NCI-H187 treated with DMSO at 0.1 percent for 48 hours (cell line): ENCODE measurements at places on chromosomes 7 and 10.

DNA sequence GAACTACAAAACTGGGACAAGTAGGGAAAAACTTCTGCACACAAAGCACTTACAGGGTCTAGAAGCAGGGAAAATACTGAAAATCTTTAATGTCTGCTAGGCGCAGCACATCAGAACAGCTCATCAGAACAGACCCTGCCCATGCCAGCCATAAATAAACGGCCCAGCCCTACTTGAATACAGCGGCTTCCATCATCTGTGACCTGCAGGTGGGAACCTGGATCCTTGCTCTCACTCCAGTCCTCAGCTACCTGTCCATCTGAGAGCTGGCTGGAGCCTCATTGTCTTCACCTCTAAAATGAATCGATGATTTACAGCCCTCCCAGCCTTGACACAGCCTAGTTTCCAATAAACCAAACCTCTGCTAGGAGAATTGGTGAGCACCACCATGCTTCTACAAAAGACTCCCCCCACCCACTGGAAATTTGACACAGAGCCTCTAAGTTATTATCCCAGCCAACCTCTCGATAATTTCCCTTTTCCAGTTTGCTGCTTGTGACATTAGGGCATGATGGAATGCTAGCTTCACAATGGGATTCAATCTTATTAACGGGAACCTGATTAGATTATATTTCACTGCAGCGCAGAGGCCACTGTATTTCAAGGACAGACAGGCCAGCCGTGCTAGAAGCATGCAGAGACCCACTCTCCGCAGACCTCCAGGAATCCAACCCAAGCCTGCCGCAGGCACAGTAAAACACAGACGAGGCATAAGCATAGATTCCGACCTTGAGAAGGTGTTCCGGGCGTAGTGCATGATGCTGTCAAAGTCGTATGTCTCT, 61.6 kb upstream of the OPALIN start:
- no peak for DNase-seq

- DNase-seq: peak; percentile 26
Measured at GRCh38 chr7:131040467-131040932, 287.2 kb upstream of the MKLN1 start.

GRCh38 chr7:710161-710560, 16.3 kb upstream of the DNAAF5 start:
- DNase-seq: no peak

DNA sequence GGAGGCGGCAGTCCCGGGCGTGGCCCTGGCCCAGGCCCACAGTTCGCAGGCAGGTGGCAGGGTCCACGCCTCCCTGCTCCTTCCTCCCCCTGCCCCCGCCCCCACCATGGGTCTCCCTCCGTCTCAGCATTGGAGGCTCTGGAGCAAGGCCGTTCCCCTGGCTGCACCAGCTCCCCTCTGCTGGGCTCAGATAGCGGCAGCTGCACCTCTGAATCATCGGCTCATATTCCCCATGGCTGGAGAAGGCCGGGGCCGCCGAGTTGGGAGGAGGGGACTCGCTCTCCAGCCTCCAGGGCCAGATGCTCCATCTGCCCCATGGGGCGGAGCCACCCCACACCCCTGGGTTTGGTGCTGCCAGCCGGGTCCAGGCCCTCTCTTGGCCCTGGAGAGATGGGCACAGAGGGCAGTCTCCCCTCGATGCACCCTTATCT, 145.0 kb downstream of the ELFN1 start:
- no peak for DNase-seq

GRCh38 chr10:124146483-124146882, 53.1 kb upstream of the CHST15 start:
- no peak for DNase-seq

- DNase-seq: no peak
Measured at GRCh38 chr10:131214521-131215244, 96.8 kb downstream of the TCERG1L start.

GRCh38 chr7:27107391-27108381, 5.2 kb upstream of the HOXA2 start:
- DNase-seq: no peak

GRCh38 chr7:37430640-37431039, 18.0 kb downstream of the ELMO1 start:
- DNase-seq: no peak

GRCh38 chr7:90738249-90738648, 142.1 kb downstream of the CDK14 start:
- no peak for DNase-seq

DNA sequence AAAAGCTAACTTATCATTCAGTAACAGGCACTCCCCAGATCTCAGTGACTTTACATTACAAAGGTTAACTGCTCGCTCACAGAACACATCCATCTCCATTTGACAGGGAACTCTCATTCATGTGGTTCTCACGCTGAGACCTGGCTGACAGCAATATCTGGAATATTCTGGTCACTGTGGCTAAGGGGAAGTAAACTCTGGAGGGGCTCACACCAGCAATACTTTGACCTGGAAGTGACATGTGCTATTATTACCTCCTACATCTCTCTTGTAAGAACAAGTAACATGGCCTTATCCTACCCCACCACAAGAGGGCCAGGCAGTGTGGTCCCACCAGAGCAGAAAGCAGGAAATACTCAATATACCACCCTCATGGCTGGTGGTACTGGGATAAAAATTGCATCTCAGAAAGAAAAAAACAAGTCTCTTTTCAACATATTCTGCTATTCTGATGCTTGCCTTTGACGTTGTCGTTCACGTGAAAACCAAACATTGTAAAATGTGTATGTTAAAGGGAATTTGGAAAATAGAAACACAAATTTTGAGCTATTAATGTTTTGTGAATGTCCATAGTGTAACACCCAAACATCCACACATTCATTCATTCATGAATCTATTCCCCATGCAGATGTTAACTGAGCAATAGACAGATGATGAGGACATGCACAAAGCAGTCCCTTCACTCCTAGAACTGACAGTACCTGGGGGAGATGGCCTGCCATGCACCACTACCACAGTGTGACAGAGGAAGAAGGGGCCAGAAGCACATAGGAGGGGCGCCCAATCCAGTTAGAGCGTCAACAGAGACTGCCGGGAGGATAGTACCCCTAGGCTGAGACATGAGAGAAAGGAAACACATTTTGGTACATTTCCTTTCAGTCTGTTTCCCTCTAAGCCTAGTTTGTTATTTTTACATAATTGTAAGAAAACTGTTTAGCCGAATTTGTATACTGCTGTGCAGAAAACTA, 166.0 kb upstream of the SP4 start:
- no peak for DNase-seq

GRCh38 chr10:75355706-75356105, 45.9 kb downstream of the ZNF503 start:
- no peak for DNase-seq

DNA sequence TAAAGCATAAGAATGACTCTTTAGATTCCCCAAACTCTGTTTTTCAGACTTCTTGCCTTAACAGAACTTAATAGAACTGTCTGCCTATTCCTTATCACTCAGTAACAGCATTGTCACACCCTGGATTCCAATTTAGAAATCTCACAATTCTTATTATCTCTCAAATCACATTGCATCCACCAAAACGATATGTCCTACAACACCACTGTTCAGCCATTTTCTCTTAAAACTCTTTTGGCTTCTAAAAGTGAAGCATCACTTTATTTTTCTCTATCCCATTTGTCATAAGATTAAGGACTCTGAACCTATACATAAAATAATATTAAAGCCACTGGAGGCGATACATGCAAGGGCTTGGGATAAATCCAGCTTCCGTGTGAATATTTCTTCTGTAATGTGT, 1.2 kb upstream of the CPED1 start:
- no peak for DNase-seq

- DNase-seq: no peak
Measured at GRCh38 chr7:69429911-69430383, 168.3 kb upstream of the AUTS2 start.

- DNase-seq: no peak
Measured at GRCh38 chr7:70148997-70149396, 550.7 kb downstream of the AUTS2 start.

GRCh38 chr10:125591886-125592285, 91.1 kb downstream of the TEX36 start:
- no peak for DNase-seq

GRCh38 chr10:2981361-2981801, 86.0 kb upstream of the PFKP start:
- no peak for DNase-seq

DNA sequence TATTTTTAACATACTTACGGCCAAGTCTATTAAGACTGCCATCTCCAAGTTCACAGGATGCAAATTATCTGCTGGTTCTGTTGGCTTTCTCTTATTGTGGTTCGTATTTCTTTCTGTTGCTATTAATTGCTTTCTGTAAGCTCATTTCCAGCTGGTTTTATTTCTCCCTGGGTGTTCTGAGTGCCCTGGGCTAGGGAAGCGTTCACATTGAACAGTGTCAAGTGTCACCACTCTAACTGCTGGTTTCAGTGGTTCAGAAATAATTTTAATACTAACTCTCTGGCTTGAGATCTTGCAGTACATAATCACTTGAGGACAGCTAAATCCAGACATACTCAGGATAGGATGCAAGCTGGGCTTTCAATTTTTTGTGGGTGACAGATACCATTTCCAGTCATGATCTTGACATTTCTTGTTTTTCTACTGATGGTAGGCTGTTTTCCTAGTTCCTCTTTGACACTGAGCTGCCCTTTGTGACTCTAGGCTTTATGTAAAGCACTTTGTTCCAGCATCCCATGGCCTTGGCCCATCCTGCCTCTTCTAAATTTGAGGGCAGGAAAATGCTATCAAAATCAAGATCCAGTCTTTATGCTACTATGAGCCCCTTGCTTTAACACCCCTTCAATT, 117.6 kb downstream of the SNX13 start:
- no peak for DNase-seq

GRCh38 chr10:28367929-28368484, 65.1 kb upstream of the MPP7 start:
- DNase-seq: no peak

- no peak for DNase-seq
Measured at GRCh38 chr7:102842284-102842683, 70.5 kb upstream of the LRRC17 start.

GRCh38 chr10:35089611-35090161, 455 bp downstream of the CUL2 start:
- DNase-seq: no peak

- DNase-seq: no peak
Measured at GRCh38 chr10:9244864-9245263, 1190.4 kb downstream of the GATA3 start.

- DNase-seq: no peak
Measured at GRCh38 chr7:129376076-129376777, 58.0 kb upstream of the STRIP2 start.

GRCh38 chr7:12756821-12757220, 69.4 kb downstream of the ARL4A start:
- no peak for DNase-seq

DNA sequence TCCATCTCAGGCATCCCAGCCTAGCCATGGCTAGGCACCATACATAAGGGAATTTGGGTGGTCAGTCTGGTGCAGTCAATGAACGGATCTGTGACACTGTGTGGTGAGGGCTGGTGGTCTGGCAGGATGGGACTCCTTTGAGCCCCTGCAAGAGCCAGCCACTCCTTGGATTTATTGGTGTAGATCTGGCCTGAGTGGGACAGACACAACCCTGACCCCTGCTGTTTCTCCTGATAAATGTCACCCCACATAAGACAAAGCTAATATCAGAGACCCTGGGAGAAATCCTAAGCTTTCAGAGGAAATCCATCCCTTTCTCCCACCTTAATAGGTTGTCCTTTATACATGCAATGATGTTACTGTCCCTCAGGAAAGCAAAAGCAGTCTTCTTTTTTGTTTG, 2.3 kb downstream of the FBXO24 start:
- no peak for DNase-seq
